Stimulated activated CD4-positive, alpha-beta T cell treated with anti-CD3 and anti-CD28 coated beads, Interleukin-4, amount 100 ng/mL, for 48 hours (primary cell): ENCODE measurements at places on chromosomes 13 and 19.

DNA sequence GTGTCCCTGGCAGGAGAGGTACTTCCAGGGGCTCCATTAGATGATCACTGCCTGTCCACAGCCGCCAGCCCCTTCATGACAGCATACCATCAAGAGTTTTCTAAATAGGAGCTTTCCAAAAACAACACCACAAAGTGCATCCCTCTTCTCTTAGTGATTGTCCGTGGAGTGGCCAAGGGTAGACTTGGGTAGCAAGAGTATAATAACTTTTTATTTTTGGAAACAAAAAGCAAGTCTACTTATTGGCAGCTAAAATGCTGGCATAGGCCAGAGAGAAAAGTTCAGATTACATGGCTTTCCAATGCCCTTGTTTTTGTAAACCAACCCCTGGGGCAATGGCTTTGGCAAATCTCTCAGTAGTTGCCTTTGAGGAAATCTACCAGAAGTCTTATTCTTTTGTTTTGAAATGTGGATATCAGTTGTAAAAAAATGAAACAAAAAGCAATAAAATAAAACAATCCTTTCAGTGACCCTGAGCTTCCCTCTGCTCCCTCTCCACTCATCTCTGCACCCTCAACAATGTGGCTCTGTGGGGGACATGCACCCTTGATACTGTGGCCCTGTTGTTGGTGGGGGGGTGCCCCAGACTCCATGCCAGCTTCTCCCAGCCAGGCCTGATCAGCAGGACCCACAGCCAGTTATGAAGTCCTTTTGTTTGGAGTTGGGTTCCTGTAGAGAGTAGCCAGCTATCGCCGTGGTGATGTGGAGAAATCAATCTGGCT is 294.1 kb downstream of the DLEU7 start:
- no peak for DNase-seq

DNA sequence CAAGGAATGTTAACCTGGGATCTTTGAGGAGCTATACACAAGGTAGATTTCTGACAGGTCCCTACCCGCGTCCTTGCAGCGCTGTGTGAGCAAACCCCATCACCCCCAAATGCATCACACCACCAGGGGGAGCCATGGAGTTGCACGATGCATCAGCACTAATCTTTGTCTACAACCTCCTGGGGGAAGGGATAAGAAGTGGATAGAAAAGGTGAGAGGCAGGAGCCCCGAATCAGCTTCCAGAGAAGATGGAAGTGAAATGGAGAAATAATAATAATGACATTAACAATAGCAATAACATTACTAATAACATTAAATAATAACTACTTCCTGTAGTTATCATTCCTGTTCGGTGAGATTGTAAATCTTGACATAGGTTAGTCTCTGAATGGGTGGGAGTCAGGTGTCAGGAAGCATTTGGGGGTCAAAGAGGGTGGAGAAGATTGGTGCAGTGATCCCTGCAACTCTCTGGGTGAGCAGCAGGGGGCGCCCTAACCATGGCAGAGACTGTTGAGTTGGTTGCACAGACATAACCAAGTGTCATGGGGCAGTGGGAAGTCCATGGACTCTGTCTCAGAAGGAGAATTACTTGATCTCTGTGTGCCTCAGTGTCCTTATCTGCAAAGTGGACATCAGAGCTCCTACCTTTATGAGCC is 16.5 kb downstream of the SIGLEC7 start:
- DNase-seq: peak; percentile 91

DNA sequence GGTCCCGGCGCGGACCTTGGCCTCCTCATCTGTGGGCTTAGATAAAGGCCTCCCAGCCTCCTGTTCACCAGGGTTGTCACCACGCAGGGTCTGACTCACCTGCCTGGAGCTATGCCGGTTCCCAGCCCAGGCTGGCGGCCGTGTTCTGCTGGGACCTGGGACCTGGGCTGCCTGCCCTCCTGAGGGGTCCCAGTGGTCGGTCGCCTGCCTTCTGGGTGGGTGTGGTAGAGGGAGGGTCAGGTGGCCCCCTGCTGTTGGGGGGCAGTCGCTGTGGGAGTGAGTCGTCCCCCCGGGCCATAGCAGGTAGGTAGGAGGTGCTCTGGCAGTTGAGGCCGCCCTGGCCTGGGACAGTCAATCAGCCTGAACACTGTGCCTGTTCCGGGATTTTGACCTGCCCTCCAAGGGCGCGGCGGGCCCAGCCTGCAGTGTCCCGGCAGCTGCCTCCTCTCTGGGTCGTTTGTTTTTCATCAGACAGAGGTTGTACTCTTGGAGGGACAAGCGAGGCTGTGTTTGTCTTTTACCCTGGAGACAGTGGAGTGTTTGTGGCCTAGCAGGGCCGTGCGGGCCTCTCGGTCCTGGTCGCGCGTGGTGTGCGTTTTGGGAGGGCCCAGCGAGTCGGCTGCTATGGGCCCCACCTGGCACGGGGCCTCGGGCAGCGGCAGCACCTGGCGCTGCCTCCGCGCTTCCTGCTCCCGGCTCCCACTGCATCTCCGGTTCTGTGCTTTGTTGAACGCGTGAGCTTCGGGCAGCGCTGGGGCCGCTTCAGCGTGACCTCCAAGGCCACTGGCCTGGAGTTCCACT is 2.6 kb downstream of the ADAT3 start:
- DNase-seq: no peak

- DNase-seq: no peak
Measured at GRCh38 chr19:3844596-3844995, 24.2 kb downstream of the ZFR2 start.

DNA sequence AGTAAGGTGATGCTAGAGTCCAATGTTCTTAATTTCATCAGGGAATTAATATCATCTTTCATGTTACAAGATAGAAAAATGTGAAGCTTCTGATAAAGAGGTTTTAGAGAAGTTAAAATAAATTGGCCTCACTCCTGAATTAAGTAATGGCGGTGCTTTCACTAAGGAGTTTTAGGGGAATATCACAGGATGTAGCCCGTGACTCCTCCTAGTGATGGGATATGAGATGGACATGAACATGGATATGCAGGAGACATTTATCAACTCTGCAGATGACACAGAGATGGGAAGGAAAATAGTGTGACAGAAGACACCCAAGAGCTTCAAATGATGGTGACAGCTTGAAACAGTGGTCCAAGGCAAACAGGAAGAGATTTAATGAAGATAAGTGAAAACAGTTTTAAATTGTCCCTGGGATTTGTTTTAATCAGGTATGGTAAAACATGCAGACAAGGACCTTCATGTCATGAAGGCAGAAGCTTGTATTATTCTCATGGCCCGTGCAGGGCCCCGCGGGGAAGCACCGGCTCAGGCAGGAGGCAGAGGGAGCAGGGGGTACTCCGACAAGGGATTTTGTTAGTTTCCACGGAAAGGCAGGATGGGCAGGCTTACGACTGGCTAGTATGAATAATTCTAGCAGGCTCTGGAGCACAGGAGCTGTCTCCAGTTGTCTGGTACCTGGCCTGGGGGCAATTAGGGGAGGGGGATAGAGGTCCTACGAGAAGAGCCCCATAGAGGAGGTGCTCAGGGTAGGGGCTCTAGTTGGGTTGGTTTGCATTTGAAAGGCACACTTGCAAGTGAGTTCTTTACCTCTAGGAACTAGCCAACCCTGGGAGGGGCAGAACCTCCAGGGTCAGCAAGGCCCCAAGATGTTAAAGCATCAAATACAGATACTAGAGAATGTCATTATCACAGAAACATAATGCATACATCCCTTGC is 38.7 kb upstream of the FARP1 start:
- no peak for DNase-seq

GRCh38 chr13:77563111-77563510 is 27.6 kb downstream of the SCEL start:
- DNase-seq: no peak

GRCh38 chr13:41312176-41312500 is 1.1 kb downstream of the NAA16 start:
- no peak for DNase-seq

DNA sequence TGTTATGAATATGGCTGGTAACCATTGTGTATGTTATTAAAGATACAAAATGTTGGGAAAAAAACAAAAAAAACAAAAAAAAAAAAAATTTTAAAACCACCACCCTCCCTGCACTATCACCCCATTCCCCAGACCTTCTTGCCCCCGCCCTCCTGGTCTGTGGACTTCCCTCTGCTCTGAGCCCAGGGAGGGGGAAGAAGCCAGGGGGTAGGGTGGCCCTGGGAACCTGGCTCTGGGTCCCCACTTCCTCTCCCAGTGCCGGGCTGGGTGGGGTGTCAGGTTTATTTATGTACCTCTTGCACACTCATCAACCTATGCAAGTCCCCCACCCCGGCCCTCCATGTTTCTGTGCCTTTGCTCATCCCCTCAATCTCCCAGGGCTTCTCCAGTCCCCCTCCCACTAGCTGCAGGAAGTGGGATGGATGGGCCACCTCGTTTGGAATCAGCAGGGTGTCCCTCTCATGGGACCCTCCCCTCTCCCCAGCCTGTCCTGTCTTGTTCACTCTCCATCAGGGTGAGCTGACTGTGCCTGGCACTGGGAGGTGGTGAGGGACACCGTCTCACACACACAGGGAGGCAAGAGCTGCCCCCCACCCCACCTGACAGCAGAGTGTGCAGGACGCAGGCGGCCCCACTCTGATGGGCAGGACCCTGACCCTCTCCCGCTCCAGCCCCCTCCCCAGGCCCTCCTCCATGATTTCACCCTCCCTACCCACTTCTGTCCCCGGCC is 5.9 kb downstream of the PAF1 start:
- no peak for DNase-seq

DNA sequence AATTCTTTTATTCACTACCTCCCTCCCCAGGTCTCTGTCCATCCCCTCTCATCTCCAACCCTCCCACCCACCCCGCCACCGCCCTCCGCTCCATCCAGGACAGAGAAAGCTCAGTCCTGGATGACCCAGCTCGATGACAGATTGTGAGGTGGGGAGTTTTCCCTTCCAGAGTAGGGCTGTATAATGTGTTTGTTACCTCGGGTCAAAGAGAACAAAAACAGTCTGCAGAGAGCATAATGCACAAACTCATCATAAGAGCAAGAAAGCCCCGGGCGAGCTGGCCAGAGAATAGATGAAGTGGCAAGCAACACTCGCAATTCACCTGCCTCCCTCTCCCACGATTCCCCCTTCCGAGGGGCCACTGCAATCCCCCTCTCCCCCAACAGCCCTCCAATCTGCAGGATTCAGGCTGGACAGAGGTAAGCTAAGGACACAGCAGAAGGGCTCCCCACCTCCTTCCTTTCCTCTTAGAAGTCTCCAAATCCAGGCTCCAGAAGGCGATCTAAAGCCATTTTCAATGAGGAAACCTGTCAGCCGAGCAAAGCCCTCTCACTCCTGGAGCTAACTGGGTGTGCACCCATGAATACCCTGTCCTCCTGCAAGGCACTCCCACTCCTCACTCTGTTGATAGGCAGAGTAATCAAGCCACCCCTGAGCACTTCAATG is 2.6 kb downstream of the CACNA1A start:
- DNase-seq: no peak

- no peak for DNase-seq
Measured at GRCh38 chr19:35004517-35005255, 4.6 kb downstream of the GRAMD1A start.

DNA sequence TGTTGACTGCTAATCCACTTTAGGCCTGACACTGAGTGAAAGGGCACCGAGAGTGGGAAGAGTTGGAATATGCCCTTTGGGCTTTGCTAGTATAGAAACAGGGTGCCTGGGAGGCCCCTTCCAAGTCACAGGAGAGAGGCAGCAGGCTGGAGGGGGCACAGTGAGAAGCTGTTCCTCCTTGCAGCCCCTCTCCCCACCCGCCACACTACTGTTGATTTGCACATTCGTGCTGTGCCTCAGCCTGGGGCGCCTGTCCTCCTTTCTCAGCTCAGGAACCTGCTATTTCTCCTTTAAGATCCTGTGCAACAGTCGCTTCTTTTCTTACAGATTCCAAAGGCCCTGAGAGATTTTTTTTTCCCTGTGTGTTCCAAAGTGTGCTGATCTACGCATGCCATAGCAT is 2.8 kb upstream of the B3GLCT start:
- DNase-seq: no peak

GRCh38 chr13:91144054-91144453 is 203.4 kb upstream of the MIR17HG start:
- no peak for DNase-seq

DNA sequence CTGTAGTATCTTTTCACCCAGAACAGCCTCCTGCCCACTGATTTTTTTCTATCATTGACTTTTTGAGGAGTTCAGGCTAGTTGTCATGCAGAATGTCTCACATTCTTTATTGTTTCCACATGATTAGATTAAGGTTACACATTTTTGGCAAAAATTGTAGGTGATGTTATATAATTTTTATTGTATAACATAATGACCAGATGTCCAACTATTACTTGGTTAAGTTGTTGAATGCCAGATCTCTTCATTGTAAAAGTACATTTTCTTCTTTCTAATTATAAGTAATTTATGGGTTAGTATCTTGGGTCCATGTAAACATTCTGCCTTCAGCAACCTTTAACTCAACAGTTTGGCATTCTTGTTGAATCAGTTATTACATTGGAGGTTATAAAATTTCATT is 138.4 kb downstream of the POSTN start:
- DNase-seq: no peak

GRCh38 chr13:76887076-76887563 is 915 bp upstream of the KCTD12 start:
- DNase-seq: no peak

- no peak for DNase-seq
Measured at GRCh38 chr19:43789029-43789428, 8.3 kb upstream of the KCNN4 start.

DNA sequence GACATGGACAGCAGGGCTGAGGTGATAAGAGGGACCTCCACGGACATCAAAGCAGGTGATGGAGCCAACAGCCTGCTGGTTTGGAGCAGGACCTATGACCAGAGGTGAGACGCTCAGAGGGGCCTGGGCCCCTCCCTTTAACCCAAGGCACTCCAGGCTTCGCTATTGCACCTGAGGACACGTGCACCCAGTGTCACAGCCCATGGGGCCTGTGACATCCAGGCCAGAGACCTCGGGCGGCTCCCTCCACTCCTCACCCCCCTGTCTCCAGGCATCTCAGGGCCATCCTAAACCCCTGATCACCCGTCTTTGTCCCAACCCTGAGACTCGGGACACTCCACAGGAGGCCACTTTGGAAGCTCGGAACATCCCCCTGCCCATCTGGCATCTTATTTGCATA is 12.9 kb downstream of the ADGRE5 start:
- no peak for DNase-seq

GRCh38 chr19:4229179-4229931 is at the start of gene EBI3:
Gene EBI3, plus strand, starts transcription at chr19:4229523. Its CDS starts 28 bp downstream, at chr19:4229551.
- peak; percentile 41 for DNase-seq

DNA sequence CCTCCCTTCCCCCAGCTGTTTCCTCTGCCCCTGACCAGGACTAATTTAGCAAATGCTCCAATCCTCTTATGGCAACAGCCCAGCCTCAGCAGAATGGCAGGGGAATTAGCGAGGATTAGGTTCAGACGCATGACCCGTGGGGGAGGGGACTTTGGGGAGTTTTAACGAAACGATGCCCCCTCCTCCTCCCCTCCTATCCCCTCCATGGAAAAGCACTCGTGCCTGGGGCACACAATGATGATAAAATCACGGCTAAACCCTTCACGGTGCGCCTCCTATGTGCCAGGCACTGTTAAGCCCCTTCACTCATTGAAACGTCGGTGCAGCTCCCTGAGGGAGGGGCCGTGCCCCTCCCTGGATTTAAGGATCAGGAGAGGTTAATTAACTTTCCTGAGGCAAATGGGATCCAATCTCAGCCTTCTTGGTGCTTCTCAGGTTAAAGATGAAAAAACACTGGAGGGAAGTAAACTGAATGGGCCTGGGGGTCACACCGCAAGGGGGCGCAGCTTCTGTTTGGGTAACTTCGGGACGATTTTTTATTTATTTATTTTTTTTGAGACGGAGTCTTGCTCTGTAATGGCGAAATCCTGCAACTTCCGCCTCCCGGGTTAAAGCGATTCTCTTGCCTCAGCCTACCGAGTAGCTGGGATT is 10.1 kb upstream of the TPRX2 start:
- peak; percentile 36 for DNase-seq

GRCh38 chr13:39283072-39283471 is 244.8 kb downstream of the NHLRC3 start:
- no peak for DNase-seq

- DNase-seq: no peak
Measured at GRCh38 chr13:23146811-23147625, 33.8 kb upstream of the SGCG start.
